ENCODE measurements at places on chromosomes 16 and 17.
A peak's percentile ranks its signal among the peaks of the same experiment; 100 is the strongest.

- DNase-seq: no peak
These were observed 21.3 kb downstream of the ZNF423 start for GRCh38 chr16:49834531-49835151.

- DNase-seq: peak; percentile 69
These were observed 13.4 kb upstream of the CD300A start for GRCh38 chr17:74452841-74453661.

DNA sequence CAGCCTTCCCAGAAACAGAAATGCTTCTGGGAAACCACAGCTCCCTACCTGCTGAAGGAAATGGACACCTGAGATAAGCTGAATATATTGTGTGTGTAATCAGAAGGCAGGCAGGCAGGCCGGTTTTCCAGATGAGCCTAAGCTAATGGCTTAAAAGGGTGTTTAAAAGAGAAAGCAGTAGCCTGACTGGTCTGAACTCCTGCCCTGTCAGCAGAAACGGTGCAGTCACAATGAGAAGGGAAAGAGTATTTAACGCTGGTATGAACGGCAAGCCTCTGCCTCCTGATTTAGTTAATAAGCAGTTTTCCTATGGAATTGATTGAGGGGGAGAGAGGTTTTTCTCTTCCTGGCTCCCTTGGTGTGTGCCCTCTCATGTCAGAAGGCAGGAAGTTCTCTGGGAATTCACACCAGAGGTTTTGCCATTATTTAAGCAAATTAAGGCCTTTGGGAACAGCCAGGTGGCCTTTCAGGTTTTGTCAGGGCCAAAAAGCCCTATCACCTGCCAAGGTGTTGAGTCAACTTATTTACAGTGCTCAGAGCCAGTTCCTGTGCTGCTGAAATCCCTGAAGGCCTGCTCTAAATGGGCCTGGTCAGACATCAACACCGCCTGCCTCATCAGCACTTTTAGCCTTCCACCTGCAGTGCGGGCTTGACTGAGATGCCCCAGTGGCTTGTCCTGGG is 41.6 kb downstream of the CDH1 start:
- peak; percentile 91 for DNase-seq

- no peak for DNase-seq
These were observed 4.9 kb downstream of the TIMM22 start for GRCh38 chr17:1001640-1002411.

DNA sequence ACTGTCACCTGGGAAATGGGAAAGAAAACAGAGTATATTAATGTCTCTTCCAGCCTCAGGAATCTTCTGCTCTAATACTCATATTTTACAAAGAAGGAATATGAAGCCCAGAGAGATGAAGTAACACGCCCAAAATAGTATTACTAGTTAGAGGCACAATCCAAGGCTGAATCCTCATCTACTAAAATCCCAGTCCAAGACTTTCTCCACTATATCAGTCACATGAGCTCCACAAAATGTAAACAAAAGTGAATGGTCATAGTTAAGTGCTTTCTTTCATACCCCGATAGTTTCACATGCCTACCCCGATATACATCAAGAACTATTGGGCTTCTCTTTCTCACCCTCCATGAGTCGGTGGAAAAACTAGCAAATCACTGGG is 965 bp downstream of the INTS2 start:
- no peak for DNase-seq

DNA sequence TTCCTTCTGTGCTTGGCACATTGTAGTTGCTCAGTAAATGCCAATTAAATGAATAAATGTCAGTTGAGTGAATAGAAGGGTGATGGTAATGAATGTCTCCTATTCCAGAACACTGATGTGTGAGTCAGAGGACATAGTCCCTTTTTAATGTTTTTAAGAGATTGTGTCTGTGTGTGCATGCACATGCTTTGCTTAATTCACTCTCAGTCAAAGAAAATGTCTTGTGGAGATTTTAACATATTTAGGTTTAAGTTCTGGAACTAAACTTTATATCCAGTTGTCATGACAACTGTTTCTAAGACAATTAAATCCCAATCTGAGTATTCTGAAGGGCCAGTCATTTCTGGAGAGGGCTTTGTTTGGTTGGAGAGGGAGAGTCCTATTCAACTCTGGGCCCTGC is 255.3 kb upstream of the CDH11 start:
- no peak for DNase-seq

DNA sequence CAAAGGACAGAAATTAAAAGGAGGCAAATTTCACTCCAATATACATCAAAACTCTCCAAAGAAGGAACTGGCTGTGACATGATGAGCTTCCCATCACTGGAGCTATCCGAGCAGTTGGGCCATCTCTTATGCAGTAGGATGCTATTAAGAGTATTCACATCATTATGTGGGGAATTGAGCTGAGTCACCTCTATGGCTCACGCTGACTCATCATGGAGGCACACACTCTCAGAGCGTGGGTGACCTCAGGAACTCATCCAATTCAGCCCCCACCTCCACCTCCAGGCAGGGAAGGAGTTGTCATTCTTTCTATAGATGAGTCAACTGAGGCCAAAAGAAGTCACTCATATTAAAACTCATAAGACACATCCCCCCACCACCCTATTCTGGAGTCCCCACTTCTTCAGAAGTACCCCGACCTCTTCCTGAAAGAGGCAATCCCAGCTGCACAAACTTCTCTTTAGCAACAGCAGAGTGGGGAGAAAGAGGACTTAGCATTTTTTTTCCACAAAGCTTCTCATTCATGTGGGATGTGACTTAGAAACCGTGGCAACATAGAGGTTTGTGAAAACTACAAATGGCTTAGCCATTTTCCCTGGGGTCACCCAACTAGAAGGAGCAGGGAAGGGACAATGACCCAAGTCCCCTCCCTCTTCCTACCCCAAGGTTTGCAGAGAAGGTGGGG is 32.5 kb downstream of the ABCC12 start:
- DNase-seq: no peak

DNA sequence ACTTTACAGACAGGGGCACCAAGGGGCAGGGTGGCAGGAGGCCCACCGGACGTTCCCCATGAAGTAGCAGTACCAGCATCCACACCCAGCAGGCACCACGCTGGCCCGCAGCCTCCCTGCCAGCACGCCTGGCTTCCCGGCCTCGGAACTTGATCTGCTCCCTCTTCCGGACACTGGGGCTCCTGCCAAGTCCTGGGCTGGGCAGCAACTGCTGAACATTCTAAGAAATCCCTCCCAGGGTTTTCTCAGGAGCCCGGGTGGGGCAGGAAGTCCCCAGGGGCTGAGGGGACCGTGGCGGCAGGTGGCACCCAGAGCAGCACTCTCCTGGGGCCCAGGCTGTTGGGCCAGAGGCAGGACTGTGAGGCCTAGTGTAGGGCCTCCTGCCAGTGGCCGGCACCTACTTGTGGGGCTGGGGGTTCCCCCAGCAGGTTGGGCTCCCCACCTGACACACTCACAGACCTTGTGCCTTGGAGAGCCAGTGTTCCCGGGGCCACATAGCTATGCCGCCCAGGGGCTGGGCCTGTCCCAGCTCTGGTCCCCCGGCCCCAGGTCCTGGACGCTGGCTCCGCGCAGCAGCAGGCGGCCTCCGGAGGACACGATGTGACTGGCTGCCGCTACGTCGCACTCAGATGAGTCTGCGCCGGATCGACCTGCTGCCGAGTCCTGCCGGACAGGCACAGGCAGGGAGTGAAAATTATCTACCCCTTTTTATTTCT is 86.2 kb upstream of the CBX4 start:
- no peak for DNase-seq

GRCh38 chr17:18938692-18939023 is 13.3 kb upstream of the SLC5A10 start:
- DNase-seq: no peak

DNA sequence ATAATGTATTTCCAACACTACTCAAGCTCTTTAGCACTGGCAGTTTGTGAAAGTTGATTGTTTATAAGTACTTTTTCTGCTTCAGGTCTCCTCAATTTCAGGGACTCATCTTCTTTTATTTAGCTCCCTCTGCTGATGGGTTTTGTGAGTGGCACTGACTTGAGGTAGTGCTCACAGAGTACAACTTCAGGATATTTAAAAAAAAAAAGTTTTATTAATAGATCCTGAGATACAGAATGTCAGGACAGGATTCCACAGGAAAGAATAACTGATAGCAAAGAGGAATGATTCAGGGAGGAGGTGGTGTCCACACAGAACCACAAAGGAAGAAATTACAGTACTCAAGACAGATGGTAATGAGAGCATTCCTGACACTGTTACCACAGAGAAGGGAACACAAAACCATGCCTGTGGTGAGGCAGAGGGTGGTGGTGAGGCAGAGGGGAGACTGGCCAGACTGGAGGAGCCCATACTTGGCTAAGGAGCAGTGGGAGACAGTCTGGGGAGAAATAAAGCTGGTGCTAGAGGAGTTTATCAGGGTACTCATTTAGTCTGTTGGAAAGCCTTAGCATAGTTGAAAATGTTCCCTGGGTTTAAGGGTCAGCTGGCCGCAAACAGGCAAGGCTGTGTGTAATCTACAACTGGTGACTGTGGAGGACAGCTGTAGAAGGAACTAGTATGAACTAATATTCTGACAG is 63.7 kb downstream of the SPAG9 start:
- DNase-seq: peak; percentile 79
